ENCODE measurements at places on chromosomes 13 and 19.

DNA sequence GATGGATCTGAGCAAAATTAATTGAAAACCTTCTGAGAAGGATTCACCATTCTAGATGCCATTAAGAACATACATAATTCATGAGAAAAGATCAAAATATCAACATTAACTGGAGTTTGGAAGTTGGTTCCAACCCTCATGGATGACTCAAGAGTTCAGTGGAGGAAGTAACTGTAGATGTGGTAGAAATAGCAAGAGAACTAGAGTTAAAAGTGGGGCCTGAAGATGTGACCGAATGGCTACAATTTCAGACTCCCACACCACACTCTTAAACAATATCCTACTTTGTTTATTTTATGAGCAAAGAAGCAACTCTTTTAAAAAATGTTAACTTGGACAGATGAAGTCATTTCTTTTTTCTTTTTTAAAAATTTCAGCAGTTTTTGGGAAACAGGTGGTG, 354.3 kb downstream of the KLF12 start:
- DNase-seq = no peak

GRCh38 chr13:19713186-19713965, 69.4 kb downstream of the PSPC1 start:
- peak; percentile 81 for DNase-seq

DNA sequence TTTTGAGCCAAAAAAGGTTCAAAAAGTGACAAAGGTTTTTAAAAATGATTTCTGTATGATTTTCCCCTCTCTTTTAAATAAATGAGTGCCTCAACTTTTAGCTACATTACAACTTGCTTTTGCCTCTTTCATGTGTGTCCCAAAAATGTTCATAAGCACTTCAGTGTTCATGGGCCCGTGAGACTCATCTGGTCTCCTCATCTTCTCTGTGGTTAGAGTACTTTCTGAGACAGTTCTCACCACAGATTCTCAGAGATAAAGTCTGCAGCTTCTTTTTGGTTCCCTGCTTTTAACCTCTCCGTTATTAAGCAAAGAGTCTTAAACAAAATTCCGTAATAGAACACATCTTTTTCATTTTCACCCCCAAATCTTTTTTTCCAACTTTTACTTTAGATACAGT, 156.9 kb downstream of the DLEU7 start:
- DNase-seq = no peak

- no peak for DNase-seq
Observed at GRCh38 chr19:35363001-35363590, 4.8 kb downstream of the FFAR3 start.

DNA sequence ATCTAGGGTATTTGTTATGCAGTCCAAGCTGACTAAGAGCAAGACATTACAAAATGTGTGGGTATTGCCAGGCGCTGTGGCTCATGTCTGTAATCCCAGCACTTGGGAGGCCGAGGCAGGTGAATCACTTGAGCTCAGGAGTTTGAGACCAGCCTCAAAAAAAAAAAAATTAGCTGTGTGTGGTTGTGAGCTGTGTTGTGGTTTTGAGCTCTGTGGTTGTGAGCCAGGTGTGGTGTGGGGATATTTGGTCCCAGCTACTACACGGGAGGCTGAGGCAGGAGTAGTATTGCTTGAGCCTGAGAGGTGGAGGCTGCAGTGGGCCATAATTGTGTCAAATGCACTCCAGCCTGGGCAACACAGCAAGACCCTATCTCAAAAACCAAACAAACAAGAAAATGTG, 5.6 kb upstream of the KEAP1 start:
- peak; percentile 19 for DNase-seq

GRCh38 chr19:10514211-10515145, 2.8 kb downstream of the S1PR5 start:
- DNase-seq = no peak

DNA sequence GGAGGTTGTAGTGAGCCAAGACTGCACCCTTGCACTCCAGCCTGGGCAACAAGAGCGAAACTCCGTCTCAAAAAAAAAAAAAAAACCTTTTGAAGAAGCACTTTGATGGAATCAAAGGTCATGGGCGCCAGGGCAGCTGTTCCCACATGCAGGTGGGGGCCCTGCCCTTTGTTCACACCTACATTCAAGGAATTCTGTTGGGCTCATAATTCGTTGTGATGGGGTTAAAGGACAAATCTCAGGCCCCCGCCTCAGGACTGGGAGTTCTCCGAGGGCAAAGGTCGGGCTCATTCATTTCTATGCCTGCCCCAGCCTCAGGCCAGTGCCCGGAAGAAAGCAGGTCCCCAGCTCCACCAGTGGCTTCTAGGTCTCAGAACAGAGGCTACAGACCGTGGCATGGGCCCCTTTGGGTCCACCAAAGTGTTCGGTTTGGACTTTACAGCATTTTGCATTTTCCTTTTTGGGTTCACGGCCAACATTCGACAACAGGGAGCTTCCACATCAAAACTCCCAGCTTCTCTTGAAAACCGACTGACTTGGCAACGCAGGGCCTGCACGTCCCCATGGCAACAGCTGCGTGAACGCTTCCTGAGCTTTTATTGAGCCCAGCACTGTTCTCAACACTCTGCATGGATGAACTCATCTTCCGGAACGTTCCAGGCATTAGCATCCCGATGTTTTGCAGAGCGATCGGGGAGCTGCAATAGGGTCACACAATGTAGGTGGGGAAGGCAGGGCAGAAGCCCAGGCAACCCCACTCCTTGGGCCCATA, 10.1 kb upstream of the GTF2F1 start:
- DNase-seq = peak; percentile 72

- no peak for DNase-seq
Observed at GRCh38 chr13:46698014-46698413, 98.9 kb downstream of the ESD start.

- DNase-seq = no peak
Observed at GRCh38 chr13:39401046-39401705, 201.8 kb downstream of the LHFPL6 start.

- no peak for DNase-seq
Observed at GRCh38 chr13:73222627-73223305, 164.0 kb downstream of the KLF5 start.

DNA sequence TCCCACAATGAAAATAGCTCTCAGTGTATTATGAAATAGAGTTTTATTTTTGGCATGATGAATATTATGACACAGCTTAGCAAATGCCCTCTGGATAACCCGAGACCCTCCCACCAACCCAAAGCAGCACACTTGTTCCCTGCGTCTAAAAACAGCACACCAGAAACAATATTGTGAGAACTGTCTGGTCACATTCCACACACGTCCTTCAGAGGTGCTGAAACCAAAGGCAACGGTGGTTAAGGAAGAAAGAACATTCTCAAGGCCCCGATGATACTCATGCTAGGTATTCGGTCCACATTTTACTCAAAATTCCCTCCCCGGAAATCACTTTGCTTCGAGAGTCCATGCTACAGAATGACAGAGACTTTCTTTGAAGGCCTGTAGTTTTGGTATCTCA, 156.7 kb downstream of the SLC7A1 start:
- no peak for DNase-seq

DNA sequence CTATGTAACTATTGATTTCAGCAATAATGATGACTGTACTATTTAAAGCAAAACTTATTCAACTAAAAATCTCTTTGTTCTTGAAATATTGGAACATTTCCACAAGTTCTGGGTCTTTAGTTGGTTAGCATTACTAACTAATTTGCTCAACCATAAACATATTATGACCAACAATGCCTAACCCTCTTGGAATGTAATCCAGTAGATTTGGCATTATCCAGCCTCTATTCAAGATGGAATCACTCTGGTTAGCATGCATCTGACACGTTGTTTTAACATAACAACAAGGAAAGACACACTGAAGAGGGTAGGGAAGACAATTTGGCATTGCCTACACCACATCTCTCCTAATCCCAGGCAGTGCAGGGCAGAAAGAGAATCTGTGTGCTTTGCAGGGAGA, 941.3 kb upstream of the PCDH20 start:
- peak; percentile 1 for DNase-seq

- DNase-seq = no peak
Observed at GRCh38 chr19:3096267-3096901, 2.2 kb downstream of the GNA11 start.

DNA sequence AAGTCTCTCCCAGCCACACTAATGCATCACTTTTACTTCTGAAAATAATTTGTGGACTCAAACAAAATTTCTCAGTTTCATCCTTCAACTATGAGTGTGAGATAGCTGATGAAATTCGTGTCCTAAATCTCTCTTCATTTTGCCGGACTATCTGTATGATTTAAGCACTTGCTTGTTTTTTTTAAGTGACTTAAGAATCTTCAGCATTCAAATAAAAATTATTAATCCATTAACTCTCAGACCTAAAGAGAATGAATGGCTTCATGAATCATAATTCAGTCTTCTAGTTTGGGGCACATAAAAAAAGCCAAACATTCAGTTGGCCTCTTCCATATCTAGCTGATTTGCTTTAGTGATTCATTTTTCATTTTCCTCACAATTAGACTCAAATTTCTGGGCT, 579.5 kb downstream of the DCT start:
- peak; percentile 4 for DNase-seq

GRCh38 chr13:67200183-67200582, 30.0 kb downstream of the PCDH9 start:
- no peak for DNase-seq

DNA sequence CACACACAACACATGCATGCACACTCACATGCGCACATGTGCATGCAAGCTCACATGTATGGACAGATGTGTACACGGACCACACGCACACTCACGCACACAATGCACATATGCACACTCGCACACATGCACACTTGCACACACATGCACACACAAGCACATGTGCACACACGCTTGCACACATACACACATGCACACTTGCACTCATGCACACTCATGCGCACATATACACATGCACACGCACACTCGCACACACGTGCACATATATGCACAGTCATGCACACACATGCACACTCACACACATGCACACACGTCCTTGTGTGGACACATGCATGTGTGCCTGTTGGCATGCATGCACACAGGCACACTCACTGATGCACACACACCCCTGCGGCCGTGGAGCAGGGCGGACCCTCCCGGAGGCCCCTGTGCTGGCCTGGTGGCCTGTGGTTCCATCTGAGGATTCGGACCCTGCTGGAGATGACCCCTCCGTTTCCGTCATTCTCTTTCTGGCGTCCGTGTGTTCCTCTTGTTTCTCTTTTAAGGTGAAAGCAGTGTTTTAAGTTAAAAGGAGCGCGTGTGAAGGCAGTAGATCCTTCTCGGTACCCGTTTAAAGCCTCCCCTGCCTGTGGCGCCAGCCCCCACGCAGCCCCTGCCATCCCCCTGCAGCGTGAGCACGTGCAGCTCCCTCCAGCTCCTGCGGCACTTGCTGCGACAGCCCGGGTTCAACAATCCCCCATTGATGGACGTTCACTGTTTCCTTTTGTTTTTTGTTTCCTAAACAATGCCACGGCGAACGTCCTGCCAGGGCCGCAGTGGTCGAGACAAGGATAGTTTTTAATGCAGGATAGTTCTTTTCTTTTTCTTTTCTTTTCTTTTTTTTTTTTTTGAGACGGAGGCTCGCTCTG, 5.6 kb downstream of the NDUFS7 start:
- no peak for DNase-seq

- DNase-seq = peak; percentile 90
Observed at GRCh38 chr13:43908156-43909126, 28.7 kb downstream of the LACC1 start.

DNA sequence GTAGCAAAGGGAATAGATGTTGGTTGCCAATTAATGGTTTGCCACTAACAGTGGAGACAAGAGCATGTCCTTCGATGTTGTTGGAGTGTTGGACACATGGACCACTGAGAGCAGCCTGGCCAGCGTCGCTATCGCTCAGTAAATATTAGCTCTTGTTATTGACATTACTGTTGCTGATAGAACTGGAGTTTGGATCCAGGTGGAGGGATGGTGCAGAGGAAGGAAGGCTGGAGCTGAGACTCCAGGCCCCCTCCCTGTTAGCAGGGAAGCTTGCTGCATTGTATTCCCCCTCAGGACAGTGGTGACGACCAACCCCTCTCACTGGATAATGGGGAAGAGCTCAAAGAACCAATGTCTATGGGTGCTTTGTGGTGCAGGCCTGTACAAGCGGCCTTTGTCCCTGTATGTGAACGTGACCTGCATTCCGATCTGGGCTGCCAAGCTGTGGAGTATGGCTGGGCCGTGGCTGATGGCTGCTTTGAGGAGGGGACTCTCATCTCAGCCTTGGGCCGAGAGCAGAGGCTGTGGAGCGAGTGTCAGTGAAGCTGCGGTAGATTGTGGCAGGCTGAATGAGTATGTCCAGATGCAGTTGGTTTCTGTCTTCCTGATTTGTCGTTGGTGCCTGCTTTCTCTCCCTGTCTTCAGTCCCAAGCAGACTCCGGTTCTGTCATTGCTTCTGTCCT, 7.0 kb downstream of the CLASRP start:
- DNase-seq = no peak

DNA sequence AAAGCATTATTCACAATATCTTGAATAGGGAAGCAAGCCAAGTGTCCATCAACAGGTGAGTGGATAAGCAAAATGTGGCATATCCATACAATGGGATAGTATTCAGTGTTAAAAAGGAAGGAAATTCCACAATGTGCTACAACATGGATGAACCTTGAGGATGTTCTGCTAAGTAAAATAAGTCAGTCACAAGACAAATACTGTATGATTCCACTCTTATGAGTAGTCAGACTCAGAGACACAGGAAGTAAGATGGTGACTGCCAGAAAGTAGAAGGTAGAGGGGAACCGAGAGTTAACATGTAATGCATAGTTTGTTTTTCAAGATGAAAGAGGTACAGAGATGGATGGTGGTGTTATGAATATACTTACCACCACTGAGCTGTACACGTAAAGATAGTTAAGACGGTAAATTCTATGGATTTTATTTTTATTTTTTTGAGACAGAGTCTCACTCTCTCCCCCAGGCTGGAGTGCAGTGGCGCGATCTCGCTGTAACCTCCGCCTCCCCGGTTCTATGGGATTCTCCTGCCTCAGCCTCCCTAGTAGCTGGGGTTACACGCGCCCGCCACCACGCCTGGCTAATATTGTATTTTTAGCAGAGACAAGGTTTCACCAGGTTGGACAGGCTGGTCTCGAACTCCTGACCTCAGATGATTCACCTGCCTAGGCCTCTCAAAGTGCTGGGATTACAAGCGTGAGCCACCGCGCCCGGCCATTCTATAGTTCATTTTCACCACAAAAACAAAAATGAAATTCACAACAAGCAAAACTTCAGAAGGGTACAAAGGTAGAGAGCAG, 1.0 kb upstream of the CHAMP1 start:
- no peak for DNase-seq

- DNase-seq = no peak
Observed at GRCh38 chr19:48737360-48737998, 2.9 kb downstream of the RASIP1 start.

DNA sequence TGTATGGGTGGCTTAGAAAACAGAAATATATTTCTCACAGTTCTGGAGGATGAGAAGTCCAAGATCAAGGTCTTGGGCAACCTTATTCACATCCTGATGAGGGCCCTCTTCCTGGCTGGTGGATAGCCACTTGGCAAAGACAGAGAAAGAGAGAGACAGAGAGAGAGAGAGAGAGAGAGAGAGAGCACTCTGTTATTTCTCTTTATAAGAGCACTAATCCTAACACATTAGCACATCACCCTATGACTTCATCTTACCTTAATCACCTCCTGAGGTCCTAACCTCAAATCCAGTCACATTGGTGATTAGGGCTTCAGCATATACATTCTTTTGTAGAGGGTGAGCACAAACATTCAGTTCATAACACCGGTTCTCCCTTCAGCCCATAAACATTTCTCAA, 430.3 kb downstream of the EFNB2 start:
- no peak for DNase-seq

All from astrocyte of the spinal cord (primary cell).